ENCODE measurements at places on chromosomes 12 and 14.

GRCh38 chr12:15052691-15053090, 79.8 kb downstream of the PDE6H start:
- DNase-seq = no peak

GRCh38 chr12:11133162-11133561, 1.3 kb downstream of the TAS2R30 start:
- DNase-seq = no peak

- no peak for DNase-seq
These were observed 27.4 kb upstream of the STON2 start for GRCh38 chr14:81427348-81428058.

GRCh38 chr12:120598674-120599463, 17.7 kb upstream of the POP5 start:
- DNase-seq = no peak

DNA sequence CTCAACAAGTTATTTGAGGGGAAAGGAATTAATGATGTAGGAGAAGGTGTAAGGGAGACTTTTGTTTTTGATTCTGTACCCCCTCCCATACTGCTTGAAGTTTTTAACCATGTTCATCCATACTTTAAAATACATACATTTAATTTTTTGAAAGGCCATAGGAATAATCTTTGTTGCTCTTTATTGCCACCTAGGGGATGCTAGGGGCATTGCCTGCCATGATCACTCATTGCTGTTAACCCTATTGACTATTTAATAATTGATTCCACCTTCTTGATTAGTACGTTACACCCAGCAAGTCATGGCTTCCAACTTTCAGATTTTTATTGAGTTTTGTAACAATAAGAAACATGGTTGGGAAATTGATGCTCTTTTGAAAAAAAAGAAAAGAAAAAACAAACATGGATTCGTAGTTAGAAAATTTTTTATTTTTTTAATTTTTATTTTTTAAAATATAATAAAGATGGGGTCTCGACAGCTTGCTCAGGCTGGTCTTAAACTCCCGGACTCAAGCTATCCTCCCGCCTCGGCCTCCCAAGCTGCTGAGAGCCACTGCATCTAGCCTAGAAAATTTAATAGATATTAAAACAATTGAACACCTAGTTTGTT, 8.5 kb upstream of the PRKAB1 start:
- DNase-seq = peak; percentile 63

GRCh38 chr12:102948941-102949352, 8.5 kb upstream of the ASCL1 start:
- peak; percentile 59 for DNase-seq

DNA sequence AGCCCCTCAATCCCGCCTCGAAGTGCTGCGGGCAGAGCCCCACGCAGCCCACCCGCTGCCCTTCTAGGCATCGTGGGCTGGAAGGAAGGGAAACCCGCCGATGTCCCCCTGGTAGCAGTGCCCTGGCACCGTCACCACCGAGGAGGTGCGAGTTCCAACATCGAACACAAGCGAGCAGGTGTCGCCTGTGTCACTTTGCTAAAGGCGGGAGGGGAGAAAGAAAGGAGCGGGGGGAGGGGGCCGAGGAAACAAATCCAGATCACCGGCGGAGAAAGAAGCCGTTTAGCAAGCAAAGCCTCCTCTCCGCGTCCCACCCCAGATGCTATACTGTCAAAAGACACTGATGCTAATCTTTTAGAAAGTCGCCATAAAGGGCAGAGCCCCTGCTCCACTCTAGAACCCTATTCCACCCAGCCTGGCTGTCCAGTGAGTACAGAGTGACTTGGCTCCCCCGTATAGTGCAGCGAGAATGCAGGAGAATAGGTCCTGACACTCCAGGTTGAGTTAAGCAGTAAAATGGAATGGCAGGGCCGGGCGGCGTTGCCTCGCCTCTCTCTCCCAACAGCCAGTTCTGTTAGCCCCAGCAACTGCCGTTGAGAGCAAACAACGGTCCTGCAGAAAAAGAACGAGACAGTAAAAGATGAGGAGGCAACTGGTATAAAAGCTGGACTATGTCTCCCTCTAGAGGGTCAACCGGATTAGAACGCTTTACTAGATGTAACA, 67.9 kb upstream of the USP15 start:
- DNase-seq = peak; percentile 79

- DNase-seq = no peak
These were observed 71.4 kb downstream of the BMP4 start for GRCh38 chr14:53885136-53885640.

DNA sequence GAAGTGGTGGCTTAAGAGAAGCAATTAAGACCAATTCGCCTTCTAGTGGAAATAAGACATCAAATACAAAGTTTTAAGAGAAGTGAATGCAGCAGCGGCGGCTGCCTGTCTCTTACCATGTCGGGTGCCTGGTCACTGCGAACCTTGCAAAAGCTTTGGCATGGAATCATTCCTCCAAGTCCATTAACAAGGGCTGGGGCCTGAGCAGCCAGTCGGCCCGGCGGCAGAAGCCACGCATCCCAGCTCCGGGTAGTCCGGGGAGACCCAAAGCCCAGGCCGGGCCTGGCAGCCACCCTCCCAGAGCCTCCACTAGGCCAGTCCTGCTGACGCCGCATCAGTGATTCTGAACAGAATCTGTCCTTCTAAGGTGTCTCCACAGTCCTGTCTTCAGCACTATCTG, 321.0 kb downstream of the TMEM121 start:
- no peak for DNase-seq

DNA sequence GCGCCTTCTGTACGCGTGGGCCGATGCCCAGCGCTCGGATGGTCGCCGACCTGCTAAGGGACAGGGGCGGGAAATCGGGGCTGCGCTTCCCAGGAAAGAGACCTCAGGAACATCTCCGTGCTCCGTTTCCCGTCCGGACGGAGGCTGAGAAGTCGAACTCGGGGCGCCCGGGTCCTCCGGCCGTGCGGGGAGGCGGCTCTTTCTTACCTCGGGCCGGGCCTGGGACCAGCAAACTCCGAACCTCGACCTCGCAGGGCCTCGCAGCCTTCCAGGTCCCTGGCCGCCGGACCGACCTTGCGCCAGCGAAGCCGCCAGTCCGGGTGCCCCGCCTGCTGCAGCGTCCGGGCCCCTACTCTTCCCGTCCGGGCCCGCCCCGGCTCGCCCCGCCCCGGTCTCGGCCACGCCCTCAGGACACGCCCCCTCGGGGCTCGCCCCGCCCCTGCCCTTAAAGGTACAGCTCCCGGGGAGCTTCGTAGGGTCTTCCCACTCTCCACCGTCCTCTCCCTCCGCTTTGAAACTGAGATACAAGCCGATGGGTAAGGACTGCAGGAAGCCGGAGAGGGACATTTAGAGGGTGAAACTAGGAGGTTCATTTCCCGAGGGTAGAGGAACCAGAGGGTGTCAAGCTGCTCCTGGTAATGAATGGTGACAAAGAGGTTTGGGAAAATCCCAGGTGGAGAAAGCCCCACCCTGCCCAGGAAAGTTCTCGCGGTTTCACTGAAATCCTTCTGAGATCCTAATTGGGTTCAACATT, at the start of gene SLC8B1:
Gene SLC8B1 (minus strand): TSS at position 324 of the 754 bp plus-strand sequence. CDS start 2,231 bp downstream, outside the sequence.
- DNase-seq = peak; percentile 95

- no peak for DNase-seq
These were observed 102.7 kb downstream of the ANO4 start for GRCh38 chr12:100897240-100897639.

- no peak for DNase-seq
These were observed 536 bp downstream of the TM7SF3 start for GRCh38 chr12:27013611-27014084.

DNA sequence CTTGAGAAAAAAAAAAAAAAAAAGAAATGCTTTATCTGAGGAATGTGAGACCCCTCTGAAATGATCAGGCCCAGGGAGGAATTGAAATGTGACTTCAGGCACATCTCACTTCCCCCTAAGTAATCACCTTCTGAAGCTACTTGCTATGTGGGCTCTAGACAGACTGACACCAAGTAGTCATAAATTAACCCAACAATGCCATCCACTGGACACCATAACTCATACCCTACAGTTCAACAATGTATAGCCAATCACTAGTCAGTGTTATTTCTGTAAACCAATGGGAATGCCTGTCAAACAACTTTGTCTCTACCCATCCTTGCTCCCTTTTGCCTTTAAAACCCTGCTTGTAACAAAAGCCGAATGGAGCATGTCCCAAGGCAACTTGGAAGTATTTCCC, 182.7 kb upstream of the TMPO start:
- DNase-seq = no peak

DNA sequence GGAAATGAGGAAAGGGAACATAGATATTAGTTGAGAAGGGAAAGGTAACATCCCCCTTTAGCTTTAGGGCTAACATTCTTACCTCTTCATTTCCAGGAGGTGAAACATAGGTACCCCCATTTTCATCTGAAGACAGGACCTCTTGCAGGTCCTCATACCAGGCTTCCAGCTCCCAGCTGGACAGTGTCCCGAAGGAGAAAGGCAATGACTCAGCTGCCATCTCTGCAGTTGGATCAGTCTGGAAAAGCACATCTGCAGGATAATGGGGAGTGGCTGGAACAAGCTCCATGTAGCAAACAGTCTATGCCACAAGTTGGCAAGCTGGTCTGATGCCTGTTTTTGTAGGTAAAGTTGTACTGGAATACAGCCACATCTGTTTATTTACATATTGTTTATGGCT, 3.1 kb downstream of the DDIT3 start:
- DNase-seq = no peak

DNA sequence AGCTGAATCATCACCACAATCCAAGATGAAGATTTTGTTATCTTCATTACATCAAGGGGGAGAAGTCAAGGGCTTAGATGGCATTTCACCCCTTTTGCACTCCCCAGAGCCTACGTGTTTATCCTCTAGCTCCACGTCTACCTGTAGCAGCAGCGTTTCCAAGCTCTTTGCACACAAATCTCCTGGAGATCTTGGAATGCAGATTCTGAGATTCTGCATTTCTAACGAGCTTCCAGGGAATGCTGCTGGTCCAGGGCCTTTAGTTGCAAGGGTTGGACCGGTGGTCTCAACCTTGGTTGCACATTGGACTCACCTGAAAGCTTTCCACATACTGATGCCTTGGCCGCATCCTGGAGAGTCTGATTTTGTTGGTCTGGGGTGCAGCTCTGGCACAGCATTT, 49.5 kb upstream of the STON2 start:
- no peak for DNase-seq

GRCh38 chr14:75561013-75561432, 17.4 kb upstream of the FLVCR2 start:
- peak; percentile 66 for DNase-seq

DNA sequence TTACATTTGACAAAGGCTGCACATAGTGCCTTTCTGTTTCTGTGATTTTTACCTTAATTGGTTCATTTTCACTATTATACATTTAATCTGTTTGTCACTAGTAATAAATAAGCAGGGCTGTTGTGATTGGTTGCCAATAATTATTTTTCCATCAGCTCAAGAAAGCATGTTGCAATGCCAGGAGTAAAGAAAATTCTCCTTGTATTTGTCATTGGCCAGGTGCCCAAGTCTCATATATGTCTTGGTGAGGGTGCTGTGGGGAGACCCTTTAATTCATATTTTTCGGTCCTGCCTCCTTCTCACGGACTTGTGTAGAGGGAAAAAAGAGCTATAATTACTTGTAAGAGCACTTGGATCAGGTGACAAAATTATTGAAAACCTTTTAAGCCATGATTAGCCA, 108.0 kb downstream of the KITLG start:
- DNase-seq = no peak

DNA sequence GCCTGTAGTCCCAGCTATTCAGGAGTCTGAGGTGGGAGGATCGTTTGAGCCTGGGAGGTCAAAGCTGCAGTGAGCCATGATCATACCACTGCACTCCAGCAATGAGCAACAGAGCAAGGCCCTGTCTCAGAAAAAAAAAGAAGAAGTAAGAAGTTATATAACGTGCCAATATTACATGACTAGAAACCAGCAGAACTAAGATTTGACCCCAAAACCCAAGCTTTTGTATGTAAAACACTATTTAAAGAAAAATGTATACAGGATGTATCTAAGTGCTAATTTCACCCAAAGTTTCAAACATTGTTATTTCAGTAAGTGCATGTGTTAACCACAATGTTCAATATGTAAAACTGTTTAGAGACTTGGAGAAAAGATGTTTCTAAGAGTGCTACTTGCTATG, 94.7 kb downstream of the SLC5A8 start:
- no peak for DNase-seq

GRCh38 chr14:68564826-68565759, 227.8 kb downstream of the ZFP36L1 start:
- DNase-seq = no peak

GRCh38 chr12:130202201-130202600, 39.9 kb downstream of the FZD10 start:
- no peak for DNase-seq

DNA sequence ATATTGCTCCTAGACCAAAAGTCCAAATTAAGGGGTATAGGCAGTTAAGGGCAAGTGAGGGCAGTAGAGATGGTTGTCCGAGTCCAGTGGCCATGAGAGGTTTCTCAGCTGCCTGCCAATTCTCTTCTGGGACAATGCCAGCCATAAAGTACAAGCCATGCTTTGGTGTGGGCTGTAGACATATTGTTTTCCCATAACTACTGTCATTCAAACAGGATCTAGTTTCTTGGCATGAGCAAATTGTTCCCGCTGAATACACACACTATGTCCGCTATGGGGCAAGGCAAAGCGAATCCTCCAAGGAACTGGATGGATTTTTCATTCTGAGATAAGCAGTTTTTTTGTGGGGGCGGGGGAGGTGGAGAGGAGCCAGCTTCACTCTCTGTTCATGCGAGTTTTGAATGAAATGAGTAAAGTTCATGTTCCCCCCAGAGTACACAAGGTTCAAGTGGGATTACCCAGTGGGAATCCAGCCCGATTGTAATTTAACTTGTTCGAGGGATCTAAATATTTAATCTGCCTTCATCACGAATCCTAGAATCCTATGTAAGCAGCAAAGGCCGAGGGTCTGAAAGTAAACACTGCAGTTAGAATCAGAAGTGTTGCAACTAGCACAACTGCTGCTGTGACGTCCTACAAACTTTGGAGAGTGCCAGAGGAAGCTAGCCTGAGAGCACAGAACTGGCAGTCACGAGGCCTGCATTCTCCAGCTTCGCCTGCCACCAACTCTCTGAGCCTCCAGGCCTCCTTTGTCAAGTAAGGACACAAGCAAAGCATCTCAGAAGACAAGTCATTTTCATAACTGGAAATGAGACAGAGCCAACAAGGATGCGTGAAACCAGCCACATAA, 137.0 kb downstream of the CRADD start:
- DNase-seq = peak; percentile 27

DNA sequence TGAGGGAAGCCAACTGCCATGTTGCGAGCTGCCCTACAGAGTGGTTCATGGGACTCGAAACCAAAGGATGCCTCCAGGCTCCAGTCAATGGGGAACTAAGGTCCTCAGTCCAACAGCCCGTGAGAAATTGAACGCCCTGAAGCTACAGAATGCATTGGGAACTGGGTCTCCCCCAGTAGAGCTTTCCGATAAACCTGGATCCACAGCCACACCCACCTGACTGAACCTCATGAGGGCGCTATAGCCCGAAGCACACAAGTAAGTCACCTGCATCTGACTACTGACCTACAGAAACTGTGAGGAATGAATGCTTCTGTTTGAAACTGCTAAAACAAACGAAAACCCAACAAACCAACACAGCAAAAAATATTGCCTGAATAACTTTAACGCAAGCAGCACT, 1297.7 kb downstream of the AACS start:
- DNase-seq = no peak

- DNase-seq = no peak
These were observed 336.3 kb downstream of the DAD1 start for GRCh38 chr14:22252686-22253085.

- peak; percentile 59 for DNase-seq
These were observed 87.4 kb downstream of the OTOGL start for GRCh38 chr12:80186727-80187217.

Data from activated CD4-positive, alpha-beta T cell treated with anti-CD3 and anti-CD28 coated beads, Interleukin-2, Interleukin-6, amounts not matched to agents 100 ng/mL and 50 ng/mL, durations not matched to agents 16 hours and 8 hours (primary cell).